Neuronal stem cell (in vitro differentiated cells): ENCODE measurements at places on chromosomes 4 and X.
A peak's percentile ranks its signal among the peaks of the same experiment; 100 is the strongest.

DNA sequence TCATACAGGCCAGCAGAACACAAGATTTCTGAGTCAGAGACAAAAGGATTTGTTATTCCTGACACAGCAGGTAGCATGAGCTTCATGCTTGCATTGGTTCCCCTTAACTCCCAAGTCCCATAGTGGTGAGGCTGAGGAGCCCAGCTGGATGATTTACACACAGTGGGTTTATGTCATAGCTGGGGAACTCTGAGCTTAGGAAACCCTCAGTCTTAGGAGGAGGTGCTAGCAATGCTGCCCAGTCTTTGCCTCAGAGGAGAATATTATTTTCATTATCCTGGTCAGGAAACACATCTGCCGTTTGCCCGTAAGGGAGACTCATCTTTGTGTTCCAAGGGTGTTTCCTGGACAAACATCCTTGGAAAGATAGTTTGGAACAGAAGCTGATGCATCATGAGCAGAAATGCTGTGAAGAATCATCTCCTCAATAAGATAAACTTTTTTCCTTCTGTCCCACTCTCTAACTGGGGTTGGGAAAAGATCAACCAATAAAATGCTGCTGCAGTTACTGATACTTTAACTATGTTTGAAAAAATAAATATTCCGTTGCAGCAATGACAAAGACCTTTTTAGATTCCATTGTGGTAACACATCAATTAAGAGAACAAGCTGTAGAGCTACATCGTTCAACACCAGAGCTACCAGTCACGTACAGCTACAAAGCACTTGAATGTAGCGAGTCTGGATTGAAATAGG lies 146.8 kb downstream of the DCLK2 start:
- no peak for DNase-seq

DNA sequence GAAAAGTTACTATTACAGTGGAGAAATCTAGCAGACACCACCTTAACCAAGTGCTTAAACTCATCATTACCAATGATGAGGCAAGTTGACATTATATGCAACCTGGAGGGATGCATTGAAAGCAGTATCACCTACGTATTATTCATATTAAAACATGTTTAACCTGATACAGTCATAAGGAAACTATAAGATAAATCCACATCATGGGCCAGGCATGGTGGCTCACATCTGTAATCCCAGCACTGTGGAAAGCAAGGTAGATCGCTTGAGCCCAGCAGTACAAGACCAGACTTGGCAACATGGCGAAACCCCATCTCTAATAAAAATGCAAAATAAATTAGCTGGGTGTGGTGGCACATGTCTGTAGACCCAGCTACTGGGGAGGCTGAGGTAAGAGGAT lies 22.3 kb upstream of the INTU start:
- DNase-seq, result no peak

DNA sequence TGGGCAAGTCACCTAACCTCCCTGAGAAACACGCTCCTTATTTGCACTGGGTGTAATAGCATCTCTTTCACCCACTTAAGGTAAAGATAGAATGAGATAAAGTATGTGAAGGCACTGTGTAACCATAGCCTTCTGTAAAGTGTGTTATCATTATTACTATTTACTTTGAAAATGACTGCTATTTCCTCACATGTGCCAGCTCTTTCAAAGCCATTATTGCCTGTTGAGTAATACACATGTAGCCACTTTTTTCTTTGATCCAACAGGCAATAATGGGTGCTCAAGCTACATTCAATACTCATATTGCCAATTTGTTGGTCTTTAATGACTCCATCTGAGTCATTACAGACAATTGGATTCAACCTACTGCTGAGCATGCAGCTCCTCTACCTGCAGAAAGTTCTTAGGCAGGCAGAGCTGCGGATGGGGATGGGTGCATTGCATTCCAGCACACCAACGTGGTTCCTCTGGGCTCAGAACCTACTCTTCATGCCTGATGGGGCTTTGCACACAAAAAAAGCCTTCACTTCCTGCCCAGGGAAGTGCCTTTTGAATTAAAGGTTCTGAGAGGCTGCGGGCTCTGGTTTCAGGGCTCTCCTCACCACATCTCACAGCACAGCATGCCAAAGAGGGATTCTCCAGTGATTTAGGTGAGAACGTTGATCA lies 9.7 kb downstream of the PTCHD1 start:
- DNase-seq, result no peak

- no peak for DNase-seq
These were observed 75.6 kb downstream of the ACOX3 start for GRCh38 chr4:8364848-8365350.

DNA sequence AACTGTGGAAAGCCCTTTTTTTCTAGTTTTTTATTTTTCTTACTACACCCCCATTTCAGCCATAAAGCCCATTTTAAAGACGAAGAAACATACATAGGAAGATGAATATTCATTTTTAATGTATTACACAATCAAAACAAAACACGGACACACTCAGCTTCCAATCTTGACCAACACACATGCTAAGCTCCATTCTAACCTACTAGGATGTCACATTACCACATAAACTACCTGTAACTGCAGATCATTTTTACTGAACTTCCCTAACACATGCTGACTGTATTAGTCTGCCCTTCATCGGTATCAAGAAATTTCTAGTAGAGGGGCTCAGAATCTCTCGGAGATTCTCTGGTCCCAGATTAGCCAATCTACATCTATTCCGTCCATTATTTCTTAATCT lies 1.8 kb downstream of the CCNI start:
- no peak for DNase-seq

GRCh38 chr4:187685247-187685646 lies 310.3 kb upstream of the ZFP42 start:
- DNase-seq, result no peak

GRCh38 chrX:71195964-71196649 lies 26.9 kb upstream of the GJB1 start:
- no peak for DNase-seq

- no peak for DNase-seq
These were observed 40.4 kb downstream of the CPLX1 start for GRCh38 chr4:785332-786073.

DNA sequence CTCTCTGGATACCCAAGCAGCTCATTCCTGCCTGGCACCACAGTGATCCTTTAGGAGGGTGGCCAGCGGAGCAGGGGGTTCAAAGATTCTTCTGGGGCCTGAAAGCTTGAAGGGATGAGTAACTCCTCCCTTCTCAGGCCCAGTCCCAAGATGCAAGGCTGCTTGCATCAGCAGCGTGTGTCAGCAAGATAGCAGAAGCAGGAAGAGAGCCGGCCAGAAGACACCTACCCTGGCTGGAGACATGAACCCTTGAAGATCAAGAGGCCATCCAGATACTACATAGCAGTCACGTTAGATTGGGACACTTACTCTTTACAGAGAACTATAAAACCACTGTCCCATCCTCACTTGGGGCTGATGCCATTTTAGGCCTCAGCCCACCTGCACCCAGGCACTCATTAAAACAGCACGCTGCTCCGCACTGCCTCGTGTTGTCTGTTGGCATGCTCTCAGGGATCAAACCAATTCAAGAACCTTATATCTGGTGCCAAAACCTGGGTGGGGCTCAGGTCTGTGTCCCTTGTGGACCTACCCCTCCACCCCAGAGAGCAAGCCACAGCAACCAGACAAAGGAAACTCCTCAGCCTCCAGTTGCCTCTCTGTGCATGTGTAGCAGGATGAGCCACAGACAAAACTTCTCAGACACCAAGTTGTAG lies 6.5 kb downstream of the UGT2B17 start:
- DNase-seq, result no peak

- no peak for DNase-seq
These were observed 78.1 kb upstream of the DHRSX start for GRCh38 chrX:2578864-2579263.

DNA sequence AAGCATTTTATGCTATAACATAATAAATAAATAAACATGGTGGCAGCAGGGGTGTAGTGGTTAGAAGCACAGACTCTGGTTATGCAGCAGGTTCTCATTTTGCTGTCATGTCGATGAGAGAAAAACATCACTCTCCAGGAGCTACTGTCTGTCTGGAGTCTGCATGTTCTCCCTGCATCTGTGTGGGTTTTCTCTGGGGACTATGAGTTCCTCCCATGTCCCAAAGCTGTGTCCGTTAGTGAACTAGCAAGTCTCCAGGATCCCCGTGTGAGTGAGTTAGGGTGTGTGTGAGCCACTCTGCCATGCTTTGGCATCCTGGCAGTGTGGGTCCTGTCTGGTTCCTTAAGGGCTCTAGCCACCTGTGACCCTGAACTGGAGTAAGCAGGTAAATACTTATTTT lies 585.6 kb upstream of the AGA start:
- no peak for DNase-seq

GRCh38 chr4:171024720-171025303 lies 788.4 kb upstream of the GALNTL6 start:
- DNase-seq, result no peak

DNA sequence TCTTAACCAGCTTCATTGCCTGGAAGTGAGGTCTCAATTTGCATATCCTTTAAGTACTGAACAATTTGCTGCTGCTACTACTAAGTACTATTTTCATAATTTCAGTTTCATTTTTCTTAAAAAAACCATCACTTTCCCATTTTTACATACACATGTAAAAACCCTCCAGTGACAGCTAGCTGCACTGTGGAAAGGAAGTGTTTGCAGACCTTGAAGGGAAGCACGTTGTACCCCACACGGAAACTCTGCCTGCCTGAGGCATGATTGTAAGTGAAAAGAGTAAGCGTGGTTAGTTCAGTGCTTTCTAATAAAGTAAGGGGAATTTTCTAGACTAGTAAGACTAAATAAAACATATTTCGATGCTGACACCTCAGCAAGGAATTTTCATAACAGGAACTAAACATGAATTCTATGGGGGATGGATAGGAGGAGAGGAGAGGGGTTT lies 103.6 kb downstream of the RAPGEF2 start:
- no peak for DNase-seq

GRCh38 chr4:89336818-89337420 lies 29.3 kb upstream of the GPRIN3 start:
- no peak for DNase-seq

DNA sequence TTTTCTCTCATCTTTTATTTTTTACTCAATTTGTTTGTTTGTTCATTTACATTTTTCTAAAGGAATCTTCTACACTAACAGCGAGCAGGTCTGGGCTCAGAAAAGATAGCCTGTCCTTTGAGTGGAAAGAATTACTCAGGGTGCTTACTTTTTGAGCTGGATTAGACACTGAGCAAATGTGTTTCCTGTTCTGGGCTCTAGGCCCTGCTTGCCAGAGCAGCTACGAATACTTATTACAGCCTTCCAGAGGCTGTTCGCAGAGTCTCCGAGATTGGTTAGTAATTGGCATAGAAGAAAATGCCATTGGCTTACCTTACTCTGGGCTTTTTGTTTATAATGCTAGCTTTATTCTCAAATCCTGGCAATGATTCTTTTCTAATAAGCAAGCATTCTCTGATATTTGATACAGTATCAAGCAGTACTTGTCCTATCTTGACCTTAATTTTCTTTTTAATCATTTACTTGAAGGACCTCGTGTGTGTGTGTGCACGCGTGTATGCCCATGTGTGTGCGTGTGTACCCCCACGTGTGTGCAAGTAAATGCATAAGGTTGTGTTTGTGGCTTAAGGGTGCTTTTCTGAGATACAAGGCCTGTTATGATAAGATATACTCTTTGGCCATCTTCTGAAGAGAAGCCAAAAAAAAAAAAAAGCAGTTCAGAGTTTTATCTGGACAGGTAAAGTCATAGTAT lies 76.2 kb upstream of the GRXCR1 start:
- DNase-seq, result no peak

DNA sequence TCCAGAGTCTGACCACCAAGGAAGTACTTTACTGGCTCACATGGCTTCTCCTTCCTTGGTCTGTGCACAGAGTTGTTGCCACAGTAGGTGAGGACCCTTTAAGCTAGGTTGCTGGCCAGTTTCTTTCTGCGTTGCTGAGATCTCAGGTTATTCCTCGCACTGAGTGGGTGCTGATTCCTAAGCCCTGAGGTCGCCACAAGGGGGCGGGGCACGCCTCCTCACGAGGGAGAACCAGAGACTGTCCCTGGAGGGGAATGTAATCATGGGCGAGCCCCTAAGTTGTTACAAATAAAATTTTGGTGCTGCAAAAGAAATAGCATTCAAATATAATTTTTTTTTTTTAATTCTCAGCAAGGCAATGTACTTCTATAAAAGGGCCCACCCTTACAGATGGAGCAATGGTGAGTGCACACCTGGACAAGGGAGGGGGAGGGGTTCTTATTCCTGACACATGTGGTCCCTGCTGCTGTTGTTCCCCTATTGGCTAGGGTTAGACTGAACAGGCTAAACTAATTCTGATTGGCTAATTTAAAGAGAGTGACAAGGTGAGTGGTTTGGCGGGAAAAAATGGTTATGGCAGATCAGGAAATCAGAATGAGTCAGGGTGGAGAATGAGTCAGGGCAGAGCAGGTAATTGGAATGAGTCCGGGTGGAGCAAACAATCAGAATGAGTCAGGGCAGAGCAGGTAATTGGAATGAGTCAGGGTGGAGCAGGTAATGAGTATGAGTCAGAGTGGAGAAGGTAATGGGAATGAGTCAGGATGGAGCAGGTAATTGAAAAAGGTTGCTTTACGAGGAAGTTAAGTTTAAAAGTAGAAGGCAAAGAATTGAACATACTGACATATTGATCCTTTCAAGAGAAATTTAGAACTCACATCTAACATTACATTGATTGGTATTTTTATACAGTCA lies 107.5 kb downstream of the VSIG4 start:
- DNase-seq, result no peak

GRCh38 chrX:13666836-13667235 lies 13.9 kb downstream of the TCEANC start:
- no peak for DNase-seq

DNA sequence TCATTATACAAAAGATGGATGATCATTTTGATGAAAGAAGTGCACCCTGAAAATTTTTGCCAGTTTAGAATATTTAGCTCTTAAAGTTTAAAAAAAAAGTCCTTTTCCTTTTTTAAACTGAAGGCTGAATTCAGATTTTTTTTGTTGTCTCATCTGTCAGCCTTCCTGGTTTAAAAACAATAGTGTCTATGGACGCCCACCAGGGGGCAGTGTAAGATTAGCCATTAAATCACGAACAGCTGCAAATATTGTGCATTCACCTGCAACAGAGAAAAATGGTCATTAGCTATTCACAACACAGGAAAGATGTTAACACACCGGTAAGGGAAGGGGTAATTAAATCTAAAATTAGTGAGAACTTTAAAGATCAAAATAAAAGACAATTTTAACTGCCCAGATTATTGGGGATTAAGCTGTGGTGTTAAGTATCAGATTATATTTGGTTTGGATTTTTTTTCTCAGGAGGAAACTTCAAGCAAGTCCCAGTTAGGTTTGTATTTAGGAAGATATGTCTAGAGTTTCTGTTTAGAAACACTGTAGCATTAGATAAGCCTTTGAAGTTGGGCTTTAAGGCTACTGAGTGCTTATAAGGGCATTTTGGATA lies 4.4 kb upstream of the CXorf38 start:
- DNase-seq, result peak; percentile 38
